Activated CD8-positive, alpha-beta memory T cell treated with anti-CD3 and anti-CD28 coated beads for 4 hours (primary cell): ENCODE measurements at places on chromosomes 11 and 22.
A peak's percentile ranks its signal among the peaks of the same experiment; 100 is the strongest.

GRCh38 chr22:35777335-35777975 lies 59.8 kb downstream of the APOL5 start:
- no peak for DNase-seq

DNA sequence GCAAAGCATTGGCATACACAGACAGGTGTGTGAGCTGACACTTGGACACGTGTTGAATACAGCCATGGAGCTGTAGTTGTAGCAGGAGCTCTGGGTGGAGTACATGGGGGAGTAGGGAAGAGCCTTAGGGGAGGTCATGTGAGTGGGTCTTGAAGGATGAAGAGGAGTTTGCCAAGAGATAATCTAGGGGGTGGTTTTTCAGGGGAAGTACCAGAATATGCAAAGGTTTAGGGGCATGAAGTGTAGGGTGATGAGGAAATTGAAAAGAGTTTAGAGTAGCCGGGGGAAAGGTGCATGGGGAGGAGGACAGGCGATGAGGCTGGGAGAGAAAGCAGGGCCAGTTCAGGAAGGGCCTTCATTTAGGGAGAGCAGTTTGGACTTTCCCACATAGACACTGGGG lies 74.5 kb downstream of the GRIK4 start:
- no peak for DNase-seq

GRCh38 chr22:50705219-50705691 lies 32.6 kb downstream of the SHANK3 start:
- no peak for DNase-seq

DNA sequence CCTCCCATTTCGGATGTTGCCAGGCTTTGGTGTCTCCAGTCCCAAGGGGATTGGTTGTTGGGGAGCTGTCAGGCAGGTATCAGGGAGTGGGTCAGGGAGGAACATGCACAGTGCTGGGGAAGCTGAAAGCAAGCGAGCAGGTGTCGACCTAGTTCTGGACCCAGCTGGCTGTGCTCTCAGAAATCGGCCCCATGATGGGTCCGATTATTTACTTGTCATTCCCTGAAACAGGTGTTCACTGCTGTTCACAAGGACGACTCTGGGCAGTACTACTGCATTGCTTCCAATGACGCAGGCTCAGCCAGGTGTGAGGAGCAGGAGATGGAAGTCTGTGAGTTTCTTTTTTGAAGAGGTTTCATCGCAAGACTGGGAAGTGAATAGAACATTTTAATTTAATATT lies 76.8 kb downstream of the JAM3 start:
- DNase-seq: no peak

DNA sequence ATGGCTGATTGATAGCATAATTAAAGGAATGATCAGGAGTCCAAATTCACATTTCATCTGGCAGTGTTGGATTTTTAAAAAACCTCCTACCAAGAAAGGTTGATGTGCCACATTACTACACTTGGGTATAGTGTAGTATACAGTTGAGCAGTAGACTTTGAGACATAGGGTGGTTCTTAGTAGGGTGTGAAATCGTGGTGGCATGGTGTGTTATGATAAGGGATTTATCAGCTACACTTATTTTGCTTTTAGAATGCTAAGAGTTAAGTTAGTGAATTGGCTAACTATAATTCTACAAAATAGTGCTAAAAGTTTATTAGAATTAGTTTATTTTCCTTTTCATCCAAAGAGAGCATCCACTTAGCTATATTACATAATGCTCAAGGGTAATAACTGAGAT lies 13.1 kb downstream of the TBCEL start:
- DNase-seq: no peak

GRCh38 chr11:135069890-135070289 lies 657.8 kb upstream of the B3GAT1 start:
- DNase-seq: no peak

DNA sequence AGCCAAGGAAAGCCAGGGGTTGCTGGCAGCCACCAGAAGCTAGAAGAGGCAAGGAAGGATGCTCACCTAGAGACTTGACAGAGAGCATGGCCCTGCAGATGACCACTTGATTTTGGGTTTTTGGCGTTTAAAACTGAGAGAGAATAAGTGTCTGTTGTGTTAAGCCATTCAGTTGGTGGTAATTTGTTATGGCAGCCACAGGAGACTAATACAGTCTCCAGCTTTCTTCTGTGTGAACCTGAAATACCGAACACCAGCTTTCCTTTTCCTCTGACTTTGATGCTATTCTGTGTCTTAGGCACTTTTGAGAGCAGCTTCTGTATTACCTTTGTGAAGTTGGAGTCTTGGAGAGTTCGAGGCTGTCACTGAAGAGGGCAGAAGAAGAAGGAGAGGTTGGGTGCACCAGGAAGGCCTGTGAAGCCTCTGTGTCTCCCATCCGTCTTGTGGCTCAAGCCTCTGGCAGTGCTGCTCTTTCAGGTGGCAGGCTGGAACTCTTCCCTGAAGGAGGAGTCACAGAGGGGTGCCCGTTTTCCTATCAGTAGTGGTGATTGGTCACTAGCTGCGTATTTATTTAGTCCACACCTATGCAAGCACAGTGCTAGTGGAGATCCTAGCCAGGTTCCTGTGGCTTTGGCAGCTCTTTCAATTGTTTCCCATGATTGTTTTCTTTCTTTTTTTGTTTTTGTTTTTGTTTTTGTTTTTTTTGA lies 2.5 kb downstream of the TBC1D22A start:
- no peak for DNase-seq

DNA sequence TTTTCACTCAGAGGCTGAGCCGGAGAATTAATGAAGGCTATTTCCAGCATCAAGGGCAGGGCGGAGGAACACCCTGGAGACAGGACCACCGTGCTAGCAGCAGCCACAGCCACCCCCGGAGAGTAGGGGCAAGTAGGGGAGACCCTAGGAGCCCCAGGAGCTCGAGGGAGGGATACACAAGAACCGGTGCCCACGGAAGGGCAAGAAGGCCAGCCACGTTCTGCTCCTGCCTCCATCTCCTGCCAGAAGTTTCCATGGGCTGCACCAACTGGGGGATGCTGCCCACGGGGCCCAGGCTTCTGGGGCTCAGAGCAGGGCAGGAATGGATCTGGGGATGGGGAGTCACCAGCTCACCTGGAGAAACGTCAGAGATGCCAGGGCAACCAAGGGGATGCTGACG lies 626.8 kb downstream of the TBC1D22A start:
- DNase-seq: no peak

DNA sequence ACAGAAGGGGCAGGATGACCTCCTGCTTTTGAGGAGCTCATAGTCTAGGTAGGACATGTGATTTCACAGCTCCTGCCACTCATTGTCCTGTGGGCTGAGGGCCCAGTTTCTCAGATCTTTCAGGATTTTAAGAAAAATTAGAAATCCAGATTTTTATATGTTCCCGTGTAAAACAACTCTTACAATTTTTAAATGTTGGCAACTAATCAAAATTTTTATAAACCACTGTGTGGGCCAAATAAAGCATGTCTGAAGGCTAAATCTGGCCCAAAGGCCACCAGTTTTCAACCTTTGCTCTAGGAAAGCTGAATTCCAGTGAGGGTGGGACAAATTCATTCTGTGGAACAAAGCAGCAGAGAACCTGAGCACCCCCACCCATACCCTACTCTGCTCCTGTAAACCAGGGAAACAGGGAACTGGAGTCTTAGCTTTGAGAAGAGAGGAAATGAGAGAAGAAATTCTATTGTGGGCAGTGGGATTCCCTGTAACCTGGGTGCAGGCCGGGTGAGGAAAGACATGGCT lies 20.6 kb downstream of the LRRC32 start:
- no peak for DNase-seq

- no peak for DNase-seq
Observed at GRCh38 chr11:72719144-72719543, 33.1 kb downstream of the ARAP1 start.

DNA sequence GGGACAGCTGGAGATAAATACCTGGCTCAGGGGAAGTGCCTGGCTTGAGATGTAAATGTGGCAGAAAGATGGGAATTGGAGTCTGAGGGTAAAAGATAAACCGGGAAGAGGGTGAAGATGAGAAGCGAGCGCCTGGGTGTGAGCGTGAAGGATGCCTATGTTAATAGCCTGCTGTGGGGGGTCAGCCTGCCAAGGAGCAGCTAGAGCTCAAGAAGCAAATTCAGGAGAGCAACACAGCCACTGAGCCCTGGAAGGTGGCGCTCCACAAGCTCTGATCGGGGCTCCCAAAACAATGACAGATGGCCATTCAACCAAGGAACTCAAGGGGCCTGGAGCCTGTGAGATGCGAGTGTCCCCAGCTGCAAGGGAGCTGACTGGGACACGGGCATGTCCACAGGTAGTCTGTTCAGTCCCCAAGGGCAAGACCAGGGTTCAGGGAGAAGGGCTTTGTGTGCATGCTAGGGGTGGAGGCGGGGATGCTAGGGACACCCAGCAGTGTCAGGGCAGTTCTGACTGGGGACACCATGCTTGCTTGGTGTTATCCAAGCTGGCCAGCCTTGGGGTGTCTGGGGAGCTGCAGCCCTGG lies 2.8 kb downstream of the GSC2 start:
- no peak for DNase-seq

- DNase-seq: no peak
Observed at GRCh38 chr11:31815711-31816467, 4.8 kb upstream of the PAX6 start.

DNA sequence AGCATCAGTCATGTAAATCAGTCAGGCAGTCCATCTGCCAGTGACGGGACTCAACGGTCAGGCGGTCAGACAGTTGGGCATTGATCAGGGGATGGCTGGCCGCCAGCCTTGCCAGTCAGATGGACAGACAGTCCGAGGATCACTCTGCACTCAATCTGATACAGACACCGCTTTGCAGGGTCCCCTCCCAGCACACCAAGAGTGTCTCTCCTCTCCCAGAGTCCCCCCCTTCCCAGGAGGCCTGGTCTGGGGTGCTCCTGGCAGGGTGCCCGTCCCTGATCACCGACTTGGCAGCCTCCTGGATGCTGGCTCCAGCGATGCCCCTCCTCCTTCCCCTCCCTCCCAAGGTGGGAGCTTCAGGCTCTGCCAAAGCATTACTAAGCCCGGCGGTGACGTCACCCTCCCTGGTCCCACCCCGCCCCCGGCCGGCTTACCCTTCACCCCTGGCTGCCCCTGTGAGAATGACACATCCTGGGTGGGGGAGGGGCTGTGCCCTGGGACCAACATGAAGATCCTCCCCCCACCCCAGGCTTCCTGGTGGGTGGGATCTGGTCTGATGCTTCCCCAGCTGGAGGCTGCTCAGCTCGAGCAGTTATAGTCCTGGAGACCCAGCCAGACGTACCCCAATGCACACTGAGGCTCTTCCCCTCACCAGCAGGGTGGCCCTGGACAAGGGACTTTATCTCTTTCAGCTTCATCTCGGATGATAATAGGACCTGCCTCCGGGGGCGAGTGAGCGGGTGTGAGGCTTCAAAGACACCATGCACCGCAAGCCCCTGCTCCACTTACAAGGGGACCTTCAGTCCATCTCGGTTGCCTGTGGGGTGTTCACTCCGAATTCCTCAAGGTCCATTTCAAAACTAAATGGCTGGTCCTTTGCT lies 69.2 kb downstream of the CD82 start:
- peak; percentile 17 for DNase-seq

DNA sequence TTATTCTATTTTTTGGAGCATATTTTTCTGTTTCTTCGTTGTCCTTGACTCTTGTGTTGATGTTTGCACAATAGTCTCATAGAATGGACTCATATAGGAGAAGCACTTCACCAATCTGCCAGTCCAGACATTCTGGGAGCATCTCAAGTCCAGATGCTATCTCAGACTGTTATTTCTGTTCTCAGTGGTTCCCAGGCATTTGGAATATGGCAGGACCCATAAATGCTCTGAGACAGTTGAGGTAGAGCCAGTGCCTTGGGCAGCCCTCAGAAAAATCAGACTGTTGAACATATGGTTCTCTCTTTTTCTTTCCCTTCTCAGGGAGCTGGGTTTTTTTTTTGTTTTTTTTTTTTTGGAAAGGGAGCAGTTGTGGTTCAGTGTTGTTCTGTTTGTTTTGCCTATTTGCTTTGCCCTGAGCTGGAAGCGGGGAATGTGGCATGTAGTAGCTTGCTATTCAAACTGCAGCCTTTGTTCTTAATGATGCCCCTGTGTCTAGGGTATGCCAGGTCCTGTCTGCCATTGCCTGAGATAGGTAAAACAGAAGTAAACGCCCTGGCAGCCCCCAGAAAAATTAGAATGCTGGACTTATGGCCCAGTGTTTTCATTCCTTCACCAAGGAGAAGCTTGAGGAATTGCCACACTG lies 3.7 kb upstream of the MS4A2 start:
- no peak for DNase-seq

DNA sequence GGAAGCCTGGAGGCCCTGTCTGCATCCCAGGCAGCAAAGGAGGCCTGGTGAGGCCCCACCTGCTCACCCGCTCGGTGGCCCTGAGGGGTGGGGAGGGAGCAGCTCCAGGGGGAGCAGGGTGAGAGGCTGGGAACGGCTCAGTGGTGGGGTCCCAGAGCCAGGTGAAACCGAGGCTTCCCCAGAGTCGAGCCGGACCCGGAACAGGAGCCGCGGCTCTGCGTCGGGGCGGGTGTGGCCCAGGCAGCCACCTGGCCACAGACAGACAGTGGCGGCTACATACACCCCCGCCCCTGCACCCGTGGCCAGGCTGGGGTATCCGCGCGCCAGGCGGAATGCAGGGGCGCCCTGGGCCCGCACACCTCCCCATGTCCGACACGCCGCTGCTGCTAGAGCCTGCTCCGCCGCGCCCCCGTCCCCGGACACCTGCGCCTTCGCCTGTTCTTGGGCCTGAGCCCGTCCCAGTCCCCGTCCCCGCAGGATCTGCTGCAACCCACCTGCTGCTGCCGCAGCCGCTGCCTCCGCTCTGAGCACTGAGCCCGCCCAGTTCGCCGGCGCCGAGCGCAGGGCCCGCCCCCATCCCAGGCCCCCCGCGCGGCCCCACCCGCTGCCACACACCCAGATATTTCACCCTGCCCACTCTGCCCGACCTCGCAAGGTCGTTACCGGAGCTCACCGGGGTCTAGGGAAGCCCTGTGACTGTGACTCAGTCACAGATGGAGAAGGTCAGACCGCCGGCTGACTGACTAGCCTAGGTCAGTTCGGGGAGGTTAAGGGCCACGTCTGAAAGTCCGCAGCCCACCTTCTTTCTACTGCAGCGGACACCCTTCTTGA lies at the start of gene SLC7A4:
Gene SLC7A4 (minus strand): TSS at position 525 of the 831 bp plus-strand sequence. CDS start 749 bp downstream, outside the sequence.
- no peak for DNase-seq

DNA sequence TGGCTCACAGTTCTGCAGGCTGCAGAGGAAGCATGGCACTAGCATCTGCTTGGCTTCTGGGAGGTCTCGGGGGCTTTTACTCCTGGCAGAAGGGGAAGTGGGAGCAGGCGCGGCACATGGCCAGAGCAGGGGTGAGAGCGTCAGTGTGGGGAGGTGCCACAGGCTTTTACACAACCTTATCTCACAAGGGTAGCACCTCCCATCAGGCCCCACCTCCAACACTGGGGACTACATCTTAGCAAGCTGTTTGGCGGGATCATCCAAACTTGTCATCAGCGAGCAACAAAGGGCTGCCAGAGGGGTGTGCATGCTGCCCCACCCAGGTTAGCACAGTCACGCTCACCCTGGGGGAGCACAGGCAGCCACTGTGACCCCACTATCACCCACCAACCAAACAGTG lies 18.9 kb upstream of the YPEL1 start:
- DNase-seq: no peak

GRCh38 chr22:38449776-38450175 lies 5.2 kb downstream of the KCNJ4 start:
- no peak for DNase-seq
